DMS79 treated with DMSO at 0.1 percent for 48 hours (cell line): ENCODE measurements at places on chromosomes 2 and 18.

DNA sequence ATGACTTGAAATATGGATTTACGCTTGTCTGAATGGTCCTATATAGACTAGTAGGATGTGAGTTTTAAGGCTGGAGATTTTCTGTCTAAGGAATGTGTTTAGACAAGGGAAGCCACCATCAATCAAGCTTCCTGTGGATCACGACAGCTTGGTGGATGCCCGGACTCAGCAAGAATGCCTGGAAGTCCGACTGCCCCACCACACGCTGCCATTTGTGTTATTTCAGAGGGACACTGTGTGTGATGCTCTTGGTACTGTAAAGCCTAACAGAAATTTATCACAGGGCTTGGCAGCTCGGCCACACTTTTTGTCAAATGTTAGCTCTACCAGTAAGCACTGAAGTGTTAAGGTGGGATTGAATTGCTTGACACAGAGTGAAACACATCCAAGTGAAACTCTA is 127.1 kb upstream of the CDH7 start:
- no peak for DNase-seq

GRCh38 chr2:48423376-48423775 is 106.6 kb upstream of the STON1 start:
- no peak for DNase-seq

- no peak for DNase-seq
Observed at GRCh38 chr2:47014564-47015051, 99.0 kb upstream of the MCFD2 start.

DNA sequence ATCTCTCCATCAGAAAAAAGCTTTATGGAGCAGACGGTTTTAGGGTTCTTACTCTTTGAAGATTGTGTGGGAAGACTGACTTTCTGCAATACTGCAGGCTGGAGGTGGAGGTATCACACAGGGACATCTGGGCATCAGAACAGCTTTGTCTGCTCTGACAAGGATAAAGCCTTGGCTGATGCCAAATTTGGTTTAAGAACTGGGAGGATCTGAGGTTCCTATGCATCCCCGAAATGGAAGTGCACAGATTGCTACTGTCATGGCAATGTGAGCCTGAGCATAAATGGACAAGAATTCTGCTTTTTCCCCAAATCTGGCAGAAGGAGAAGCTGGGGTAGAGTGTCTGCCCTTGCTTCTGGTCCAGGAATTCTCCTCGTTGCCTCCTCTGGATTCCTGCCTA is 424.3 kb downstream of the SLC4A3 start:
- DNase-seq: no peak

DNA sequence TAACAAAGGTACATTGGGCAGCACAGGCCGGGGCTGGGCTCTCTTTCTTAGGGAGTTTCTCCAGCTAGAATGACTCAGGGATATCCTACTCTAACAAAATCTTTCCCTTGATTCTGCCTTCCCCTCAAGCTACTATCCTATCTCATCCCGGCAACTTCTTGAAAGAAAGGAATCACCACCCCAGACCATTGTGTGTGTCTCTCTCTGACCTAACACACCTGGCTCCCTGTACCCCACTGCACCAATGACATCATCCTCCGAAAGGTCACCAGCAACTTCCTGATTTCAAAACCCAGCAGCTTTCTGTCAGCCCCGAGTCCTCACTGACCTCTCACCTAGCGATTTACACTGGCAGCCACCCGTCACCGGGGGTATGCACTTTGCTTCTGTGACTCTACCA is 72.1 kb upstream of the MAP4K4 start:
- DNase-seq: no peak

DNA sequence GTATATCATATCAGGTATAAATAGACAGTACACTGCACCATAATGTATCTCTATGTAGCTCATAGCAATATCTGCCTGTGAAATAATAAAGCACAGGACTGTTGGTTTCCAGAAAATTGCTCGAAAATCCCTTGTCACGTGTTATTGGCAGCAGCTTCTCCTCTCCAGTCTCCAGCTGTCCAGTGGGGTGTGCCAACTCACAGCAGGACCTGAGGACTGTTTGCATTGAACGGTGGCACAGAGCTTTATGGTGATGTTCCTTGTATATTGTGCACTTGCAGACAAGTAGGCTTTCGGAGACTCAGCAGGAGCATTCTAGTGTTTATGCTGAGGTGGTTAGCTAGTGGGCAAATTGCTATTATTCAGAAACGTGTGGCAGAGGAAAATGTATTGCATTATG is 182.2 kb upstream of the ATP5MC3 start:
- peak; percentile 95 for DNase-seq

DNA sequence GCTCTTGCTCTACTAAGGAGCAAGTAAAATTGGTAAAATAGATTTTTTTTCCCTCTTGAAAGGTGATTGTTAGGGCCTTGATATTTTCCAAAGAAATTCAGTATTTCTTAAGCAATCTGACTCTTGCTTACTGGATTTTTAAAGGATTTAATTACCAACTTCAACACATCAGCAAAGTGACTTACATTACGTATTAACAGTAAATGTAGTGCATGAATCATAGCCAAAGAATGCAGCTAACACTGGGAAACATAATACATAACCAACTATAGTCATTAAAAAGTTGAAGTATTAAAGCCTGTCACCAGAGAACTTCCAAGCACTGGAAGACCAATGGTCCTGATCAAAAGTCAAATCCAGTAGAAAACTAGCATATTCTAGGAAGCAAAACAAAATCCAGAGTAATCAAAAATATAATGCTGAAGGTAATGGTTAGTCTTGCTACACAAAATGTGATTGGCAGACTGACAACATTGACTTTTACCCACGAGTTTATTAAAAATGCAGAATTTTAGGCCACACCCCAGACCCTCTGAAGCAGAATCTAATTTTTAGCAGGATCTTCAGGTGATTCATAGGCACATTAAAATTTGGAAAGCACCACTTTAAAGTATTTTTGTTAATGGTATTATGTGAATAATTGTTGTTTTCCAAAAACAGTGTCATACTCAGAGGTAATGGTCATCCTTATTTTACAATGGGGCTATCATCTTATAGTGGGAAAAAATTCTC is 31.8 kb upstream of the CAVIN2 start:
- no peak for DNase-seq

DNA sequence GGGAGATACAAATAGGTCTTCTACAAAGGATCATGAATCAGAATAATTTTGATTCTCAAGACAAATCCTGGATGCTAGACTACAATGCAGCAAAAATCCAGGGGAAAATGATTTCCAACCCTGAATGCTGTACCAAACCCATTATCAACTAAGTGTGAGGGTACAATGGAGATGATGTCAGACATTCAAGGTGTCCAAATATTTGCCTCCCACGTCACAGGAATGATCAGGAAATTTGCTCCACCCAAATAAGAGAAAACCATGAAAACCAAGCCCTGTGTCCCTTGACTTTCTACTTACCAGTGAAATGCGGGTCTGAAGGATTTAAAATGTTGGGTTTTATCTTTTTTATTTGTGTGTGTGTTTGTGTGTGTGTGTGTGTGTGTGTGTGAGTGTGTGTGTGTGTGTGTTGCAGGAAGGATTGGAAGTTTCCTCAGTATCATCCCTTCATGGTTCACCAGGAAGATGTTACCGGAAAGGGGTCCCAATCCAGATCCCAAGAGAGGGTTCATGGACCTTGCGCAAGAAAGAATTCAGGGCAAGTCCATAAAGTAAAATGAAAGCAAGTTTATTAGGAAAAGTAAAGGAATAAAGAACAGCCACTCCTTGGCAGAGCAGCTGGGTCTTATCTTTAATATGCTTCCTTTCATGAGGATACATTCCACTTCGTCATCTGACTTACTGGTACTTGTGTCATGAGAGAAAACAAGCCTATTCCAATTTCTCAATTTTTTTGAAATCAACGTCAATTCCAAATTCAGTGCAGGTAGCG is 61.1 kb upstream of the ID2 start:
- DNase-seq: no peak

- DNase-seq: peak; percentile 61
Observed at GRCh38 chr2:65264821-65265670, 37.4 kb downstream of the ACTR2 start.

- no peak for DNase-seq
Observed at GRCh38 chr2:225282858-225283710, 116.4 kb upstream of the NYAP2 start.

GRCh38 chr2:114331934-114332333 is 110.5 kb upstream of the DPP10 start:
- no peak for DNase-seq

GRCh38 chr2:71348302-71348701 is 16.7 kb downstream of the ZNF638 start:
- no peak for DNase-seq

DNA sequence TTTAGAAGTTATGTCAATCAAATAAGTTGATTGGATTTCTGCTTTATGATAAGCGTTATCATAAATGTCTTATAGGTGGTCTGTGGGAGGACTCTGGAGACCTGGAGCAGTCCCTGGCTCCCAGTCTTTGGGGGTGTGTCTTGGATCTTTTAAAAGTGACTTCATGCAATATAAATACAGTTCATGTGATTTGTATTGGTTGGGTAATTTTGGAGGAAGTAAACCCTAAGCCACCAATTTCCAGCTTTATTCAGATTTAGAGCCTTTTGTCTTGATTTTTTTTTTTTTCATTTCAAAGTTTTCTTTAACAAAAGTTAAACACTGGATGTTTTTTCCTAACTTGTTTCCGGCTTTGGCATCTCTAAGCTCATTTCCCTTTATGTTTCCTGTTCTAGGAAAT is 68.8 kb downstream of the MAP4K4 start:
- DNase-seq: no peak

- DNase-seq: no peak
Observed at GRCh38 chr2:241598061-241598460, 38.9 kb downstream of the THAP4 start.

DNA sequence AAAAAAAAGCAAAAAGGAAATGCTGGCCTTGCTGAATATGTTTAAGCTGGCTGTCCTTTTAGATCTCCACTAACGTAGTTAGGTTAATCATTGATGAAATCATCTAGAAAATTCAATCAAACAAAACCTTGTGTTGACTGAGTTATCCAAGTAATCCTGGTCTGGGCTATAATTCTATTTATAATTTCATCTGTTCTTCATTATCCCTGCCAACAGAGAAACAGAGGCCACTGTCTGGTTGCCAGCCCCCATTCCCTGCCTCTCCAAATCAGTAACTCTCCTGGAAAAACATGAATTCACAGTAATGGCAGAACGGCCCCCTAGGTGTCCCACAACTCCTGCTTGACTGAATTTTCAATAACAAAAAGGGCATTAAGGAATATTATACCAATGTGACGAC is 24.6 kb downstream of the DOCK10 start:
- DNase-seq: no peak

- DNase-seq: no peak
Observed at GRCh38 chr18:46051731-46052461, 20.2 kb downstream of the PSTPIP2 start.

- no peak for DNase-seq
Observed at GRCh38 chr18:21131698-21132227, 20.1 kb upstream of the ROCK1 start.

DNA sequence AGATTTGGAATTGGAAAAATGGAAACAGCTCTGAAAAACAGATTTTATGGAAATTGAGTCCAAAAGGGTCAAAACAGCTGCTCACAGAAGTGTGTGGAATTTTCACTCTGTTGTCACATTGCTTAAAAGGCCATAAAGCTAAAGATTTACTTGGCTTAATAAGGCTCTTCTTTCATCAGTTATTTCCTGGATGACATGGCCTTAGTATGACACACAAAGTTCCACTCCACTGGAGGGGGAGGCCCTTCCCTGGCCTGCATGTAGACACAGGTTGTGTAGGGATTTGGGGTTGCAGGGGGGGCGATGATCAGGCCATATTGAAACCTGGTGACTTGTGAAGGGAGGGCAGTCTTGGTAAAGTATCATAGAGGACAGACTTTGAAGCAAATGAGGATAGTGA is 34.0 kb downstream of the TMEM185B start:
- DNase-seq: no peak

DNA sequence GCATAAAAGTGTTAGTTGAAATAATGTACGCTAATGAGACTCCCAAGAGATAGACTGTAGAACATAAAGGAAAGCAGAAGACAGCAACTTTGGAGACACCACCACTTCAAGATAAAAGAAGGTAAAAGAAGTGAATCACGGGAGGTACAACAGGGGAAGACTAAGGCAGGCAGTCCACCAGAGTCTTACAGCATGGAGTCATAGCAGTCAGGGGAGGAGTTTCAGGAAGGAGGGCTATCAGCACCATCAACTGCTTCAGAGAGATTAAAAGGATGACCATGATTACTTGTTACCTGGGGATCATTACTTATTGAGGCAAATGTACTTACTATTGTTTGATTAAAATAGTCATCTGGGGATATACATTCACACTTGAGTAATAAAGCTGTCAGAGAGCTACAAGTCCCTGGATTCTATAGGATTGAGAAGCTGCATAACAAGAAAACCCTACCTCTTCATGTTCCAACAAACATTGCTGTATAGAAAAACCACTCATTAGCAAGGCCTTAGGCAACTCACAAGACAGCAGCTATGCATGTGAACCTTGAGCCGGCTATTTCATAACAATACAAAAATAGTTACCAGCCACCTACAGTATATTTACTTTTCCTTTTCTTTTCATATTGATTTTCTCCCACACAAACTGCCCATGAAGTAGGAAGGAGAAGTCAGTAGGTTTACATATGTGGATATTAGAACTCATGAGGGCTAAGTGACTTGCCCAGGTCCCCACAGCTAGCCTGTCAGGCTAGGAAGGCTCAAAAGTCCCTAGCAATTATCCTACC is 101.7 kb downstream of the PDE11A start:
- no peak for DNase-seq

DNA sequence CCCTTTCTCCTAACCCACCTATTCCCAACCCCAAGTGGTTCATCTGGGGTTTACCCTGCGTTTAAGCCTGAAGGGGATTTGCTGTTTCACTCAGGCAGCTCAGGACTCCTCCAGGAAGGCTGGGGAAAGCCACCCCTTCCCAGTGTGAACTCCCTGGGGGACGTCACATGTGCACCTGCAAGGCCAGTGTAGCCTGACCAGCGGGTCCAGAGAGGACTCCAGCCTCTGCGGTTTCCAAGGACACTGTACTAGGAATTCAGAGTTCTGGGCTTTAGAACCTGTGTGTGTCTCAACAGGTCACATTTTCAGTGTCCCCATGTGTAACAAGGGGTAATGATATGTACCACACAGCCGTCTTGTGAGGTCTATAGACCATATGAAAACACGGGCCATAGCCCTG is 17.9 kb downstream of the EHD3 start:
- no peak for DNase-seq

DNA sequence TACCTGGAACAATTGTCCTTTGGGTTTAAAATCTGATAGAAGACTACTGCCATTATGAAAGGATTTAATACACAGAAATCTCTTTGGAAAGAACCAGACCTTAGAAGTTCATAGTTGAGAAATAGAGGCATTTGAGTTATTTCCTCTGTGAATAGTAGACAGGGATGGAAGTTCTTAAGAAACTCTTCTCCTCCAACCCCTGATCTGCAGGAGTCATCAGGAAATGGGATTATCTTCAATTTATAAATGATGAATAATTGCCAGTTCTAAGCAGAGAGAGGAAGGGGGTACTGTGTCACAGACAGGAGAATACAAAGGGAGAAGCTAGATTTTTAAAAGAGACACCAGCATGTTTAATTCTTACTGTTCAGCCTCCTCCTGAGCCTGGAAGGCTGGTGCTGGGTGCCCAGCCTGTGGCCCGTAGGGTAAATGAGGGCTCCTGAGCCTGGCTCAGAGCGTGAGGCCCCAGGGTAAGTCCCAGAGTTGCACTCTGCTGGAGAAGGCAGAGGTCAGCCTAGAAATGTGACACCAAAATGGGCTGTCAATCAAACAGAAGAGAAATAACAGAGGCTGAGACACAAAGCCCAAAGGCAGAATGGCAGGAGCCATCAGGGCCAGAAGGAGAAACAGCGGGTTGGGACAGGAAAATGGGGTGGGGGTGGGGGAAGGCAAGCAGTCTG is 58.2 kb upstream of the PKDCC start:
- DNase-seq: no peak
